ENCODE measurements at places on chromosomes 12 and 14.

GRCh38 chr12:115973968-115974724 is 303.3 kb downstream of the MED13L start:
- no peak for DNase-seq

DNA sequence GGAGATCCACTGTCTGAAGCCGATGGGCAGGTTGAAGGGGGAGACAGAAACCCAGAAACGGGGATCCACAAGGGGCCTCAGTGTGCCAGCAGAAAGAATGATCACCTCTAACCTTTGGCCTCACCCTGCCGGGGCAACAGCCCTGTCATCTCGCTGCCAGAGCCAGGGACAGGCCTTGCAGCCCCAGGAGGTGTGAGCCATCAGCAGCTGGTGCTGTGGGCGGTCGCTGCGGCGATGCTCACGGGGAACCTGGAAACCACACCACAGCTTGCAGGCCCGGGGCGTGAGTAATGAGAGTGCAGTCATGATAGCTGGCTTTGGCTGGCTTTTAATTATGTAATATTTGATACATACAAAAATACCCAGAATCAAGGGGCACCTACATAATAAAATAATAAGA is 4.7 kb upstream of the TTC7B start:
- DNase-seq: peak; percentile 14

DNA sequence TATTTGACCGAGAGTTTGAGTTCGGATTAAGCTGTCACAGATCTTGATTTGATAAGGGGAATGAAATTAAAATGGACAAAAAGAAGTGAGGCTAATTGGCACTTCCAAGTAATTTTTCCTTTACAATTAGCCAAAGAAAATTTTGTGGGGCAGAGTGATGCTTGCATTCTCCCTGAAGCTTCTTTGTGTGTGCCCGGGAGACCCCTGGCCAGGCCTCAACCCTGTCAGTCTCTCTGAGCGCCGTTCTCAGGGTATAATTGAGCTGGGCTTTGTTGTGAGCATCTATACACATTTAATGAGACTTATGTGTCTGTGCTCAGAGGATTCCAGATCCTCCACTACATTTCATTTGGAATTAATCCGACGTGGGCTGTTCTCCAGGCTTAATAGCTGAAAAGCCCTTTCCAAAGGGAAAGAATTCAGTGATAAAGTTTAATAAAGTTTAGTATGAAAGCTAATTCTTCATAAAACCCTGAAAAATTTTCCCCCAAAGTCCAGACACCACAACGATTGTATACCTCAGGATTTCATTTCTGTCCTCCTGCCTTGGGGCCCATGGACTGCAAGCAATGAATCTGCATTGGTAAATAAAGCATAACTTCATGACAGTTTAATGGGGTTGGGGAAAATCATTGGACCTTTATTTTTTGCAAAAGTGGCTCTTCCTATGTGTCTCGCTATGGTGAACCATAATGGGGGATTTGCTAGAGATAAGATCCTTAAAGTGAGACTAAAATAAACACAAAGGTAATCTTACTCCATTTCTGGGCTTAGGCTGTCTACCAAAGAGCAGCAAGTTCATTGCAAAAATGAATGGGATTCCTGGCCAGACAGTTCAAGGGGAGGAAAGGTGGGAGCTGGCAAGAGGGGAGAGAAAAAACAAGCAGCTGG is 292.6 kb downstream of the C12orf75 start:
- DNase-seq: no peak

GRCh38 chr12:108594-108993 is 42.0 kb downstream of the IQSEC3 start:
- peak; percentile 80 for DNase-seq

DNA sequence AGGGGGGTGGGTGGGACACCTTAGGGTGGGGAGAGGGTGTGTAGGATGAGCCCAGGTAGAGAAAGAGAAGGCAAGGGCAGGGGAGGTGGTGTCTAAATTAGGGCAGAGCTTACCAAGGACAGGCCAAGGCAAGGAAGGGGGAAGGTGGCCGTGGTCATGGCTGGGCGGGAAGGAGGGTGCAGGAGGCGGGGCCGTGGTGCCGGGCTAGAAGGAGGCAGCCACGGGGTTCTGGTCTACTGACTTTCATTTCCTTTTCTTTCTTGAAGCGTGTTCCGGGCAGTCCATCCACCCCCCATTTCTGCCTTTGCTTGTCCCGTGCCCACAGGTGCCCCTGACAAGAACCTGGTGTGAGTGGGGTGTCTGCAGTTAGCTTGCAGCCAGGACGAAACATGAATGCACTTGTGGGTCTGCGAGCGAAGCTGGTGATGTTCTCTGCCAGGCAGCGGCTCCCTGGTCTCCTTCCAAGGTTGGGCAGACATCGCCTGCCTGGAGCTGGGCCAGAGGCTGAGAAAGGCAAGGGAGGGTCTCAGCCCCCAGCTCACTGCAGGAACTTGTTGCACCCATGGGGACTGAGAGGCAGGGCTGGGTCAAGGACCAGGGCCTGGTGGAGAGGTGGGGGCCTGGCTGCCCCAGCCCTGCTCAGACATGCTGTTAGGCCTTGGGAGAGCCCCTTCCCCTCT is 58.2 kb downstream of the KIF26A start:
- DNase-seq: peak; percentile 61

DNA sequence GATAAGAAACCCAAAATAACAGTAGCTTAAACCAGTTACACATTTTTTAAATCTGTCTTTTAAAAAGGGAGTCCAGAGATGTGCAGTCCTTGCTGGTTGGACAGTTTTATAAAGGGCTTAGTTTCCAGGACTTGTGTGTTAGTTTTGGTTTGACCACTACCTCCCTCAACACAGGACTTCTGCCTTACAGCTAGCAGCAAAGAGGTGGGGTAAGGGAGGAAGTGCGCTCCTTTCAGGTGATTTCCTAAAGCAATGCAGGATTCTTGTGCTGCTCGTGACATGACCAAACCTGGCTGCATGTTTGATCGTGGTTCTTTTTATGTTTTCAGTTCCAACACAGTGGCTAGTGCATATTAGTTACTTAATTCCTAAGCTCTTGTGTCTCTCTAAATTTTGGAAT is 266.2 kb downstream of the TMTC2 start:
- no peak for DNase-seq

GRCh38 chr14:28348797-28349196 is 417.8 kb upstream of the FOXG1 start:
- DNase-seq: no peak

GRCh38 chr12:64780531-64781279 is 21.5 kb upstream of the GNS start:
- DNase-seq: peak; percentile 89

DNA sequence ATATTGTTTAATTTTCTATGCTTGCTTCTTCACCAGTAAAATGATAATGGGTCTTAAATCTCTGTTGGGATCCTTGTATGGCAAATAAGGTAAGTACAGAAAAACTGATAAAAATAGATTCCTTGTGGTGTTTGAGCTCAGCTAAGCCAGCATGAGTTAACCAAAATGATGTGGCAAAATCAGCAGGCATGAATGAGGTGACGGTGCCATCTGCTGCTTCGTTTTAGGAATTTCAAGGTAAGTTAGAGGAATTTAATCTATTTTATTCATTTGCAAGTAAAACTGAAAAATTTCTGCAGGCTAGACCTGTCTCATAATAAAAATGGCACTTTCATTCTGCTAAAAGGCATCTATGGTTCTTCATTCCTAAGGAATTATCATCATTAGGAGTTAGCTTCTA is 10.0 kb upstream of the CLEC7A start:
- DNase-seq: peak; percentile 62

GRCh38 chr12:69087986-69088385 is 151.4 kb upstream of the CPSF6 start:
- DNase-seq: no peak

DNA sequence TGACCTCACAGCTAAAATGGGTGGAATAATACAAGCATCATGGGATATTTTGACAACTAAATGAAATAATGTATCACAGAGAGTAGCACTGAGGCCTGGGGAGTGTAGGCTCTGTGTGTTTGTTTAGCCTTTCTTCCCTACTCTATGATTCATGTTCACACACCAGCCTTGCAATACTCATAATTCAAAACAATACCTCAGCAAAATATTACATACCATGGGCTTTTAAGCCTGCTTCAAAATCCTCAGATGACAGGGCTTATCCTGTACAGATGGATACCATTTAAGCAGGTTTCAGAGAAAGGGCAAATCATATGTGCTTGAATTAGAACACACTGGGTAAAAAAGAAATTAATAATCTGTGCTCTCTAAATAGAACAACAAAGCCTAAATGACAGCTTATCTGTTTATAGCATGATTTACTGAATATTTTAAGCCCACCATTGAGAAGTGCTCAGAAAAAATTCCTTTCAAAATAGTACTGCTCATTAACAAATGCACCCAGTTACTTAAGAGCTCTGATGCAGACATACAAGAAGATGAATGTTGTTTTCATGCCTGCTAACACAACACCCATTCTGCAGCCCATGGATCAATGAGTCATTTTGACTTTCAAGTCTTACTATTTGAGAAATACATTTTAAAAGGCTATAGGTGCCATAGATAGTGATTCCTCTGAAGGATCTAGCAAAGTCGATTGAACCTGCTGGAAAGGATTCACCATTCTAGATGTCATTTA is 84.9 kb upstream of the ADAMTS20 start:
- no peak for DNase-seq

DNA sequence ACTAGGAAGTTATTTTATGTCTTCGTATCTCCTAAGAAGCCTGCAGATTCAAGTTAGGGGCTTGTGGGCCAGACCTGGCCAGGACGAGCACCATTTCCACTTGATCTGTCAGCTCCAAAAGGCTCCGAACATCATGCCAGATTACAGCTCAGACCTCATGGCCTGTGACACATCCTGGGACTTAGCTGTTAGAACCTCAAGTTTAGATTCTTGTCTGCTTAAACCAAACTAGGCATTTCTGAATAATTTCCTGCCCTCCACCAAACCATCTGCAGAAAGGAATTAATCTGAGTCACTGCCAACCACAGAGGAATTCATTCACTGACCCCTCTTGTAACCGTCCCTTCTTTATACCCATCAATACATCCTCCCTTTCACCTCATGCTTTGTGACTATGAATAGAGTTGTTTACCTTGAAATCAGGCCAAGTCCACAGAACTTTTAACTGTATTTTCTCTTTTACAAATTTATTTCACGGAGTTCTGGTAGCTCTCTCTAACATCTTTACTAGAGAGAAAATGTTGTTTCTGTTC is 120.3 kb downstream of the FBXL14 start:
- DNase-seq: no peak

- no peak for DNase-seq
These were observed 76.2 kb downstream of the SCN8A start for GRCh38 chr12:51667269-51667668.

DNA sequence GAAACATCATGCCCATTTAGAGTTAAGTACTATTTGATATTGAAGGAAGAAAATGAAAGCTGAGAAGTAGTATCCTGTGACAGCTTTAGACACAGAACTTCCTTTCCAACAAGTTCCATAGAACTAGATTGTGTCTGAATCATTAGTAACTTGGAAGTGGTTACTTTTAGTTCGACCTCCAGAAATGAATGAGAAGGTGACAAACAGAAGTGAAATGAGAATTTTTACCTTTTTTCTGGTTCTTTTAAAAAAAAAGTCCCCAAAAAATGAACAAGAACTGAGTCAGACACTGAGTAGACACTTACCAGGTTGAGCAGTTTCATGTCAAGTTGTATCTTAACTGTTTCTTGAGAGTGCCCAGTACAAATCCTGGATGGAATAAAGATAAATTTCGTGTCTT is 3.0 kb downstream of the ATP6V0A2 start:
- DNase-seq: no peak

DNA sequence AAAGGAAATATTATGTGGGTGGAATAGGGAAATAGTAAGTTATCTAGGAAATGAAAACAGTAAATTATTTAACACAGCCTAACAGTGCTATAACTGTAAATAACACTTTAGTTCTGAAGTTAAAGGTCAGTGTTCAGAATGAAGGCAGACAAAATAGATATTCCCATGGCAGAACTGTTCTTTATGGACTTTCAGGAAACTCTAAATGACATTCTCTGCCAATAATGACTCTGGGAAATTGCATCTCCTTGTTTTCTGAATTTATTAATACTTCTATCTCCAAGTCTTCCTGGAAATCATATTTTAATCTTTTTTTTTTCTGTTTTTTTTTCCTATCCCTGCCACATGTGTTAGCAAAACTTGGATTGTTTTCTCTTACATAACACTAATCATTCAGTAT is 101.4 kb downstream of the PDE3A start:
- DNase-seq: no peak

DNA sequence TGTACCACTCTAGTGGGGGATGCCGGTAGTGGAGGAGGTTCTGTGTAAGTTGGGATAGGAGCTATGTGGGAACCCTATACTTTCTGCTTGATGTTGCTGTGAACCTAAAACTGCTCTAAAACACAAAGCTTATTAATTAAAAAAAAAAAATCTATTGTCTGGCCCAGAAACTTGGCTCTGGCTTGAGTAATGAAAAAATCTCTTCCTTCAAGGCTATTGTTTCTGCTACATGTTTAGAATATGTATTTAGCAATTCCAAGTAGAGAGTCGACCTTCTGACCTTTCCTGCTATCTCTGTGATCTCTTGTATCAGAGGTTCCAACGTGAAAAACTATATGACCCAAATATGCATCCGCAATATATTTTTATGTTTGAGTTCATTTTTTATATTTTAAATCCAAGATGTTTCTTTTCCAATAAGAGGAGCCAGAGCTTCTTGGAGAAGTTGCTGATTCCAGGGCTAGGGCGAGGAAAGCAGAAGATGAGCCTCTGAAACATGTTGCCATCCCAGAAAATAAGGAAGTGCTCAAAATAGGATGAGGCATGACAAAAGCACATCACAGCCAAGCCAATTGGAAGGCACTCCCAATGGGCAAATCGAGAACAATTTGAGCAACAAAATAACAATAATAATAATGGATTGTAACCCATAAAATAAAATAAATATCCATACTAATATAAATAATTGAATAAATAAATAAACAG is 184.6 kb upstream of the TMEM260 start:
- no peak for DNase-seq

- no peak for DNase-seq
These were observed 139.6 kb downstream of the CEP83 start for GRCh38 chr12:94320109-94320508.

- DNase-seq: no peak
These were observed 77.9 kb downstream of the PTGER2 start for GRCh38 chr14:52391881-52392615.

DNA sequence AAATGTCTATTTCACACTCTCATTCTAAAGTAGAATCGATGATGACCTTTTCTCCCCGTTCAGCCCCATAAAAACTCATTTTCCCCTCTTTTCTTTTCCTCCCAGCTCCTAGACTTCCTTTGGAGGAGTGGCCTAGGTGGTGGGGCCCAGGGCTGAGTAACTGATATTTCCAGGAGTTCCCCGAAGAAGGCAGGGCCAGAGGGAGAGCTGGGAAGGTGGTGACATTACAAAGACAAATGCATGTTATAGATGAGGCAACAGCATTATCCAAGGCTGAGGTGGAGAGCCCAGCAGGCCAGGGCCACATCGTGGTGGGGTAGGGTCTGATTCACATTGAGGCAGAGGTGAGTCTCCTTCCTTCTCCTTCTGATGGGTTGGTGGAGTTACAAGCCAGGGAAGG is 22.2 kb upstream of the HDAC7 start:
- no peak for DNase-seq

- DNase-seq: no peak
These were observed 48.7 kb upstream of the KITLG start for GRCh38 chr12:88628856-88629509.

All from RPMI8226 (cell line).